CD4-positive, alpha-beta T cell treated with Interleukin-6 for 4 hours (primary cell): ENCODE measurements at places on chromosomes 12 and 14.

GRCh38 chr14:51006781-51007211 lies 62.5 kb upstream of the PYGL start:
- DNase-seq = no peak

DNA sequence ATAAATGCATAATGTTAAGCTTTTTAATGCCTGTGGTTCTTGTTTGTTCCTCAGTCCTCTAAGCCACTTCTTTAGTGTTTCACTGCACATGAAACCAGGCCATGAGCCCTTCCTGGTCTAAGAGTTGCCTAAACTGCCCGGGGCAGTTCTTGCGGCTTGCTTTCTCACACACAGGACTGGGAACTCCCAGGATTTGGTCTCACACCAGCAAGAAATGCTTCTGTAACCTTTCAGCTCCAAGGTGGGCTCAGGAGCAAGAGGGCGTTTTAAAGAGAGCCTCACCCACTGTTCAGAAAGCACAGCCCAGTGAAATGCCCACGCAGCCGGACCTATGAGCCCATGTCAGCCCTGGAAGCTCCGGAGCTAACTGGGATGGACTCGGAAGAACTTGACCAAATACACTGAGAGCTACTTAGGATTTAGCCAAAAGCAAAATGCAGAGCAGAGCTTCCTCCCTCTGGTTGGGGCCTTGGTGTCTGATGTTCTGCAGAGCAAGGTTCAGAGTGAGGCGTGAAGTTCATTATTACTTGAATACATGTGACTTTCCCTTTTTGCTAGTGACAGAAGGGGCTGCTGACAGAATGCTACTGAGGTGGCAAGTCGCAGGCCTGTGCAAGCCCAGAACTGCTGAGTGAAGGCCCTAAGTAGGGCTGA lies 23.4 kb downstream of the SLC25A29 start:
- no peak for DNase-seq

- DNase-seq = no peak
Observed at GRCh38 chr12:4202487-4202886, 71.1 kb upstream of the CCND2 start.

- DNase-seq = no peak
Observed at GRCh38 chr12:88399811-88400210, 180.5 kb downstream of the KITLG start.

- DNase-seq = no peak
Observed at GRCh38 chr14:74591394-74591793, 20.6 kb downstream of the LTBP2 start.

DNA sequence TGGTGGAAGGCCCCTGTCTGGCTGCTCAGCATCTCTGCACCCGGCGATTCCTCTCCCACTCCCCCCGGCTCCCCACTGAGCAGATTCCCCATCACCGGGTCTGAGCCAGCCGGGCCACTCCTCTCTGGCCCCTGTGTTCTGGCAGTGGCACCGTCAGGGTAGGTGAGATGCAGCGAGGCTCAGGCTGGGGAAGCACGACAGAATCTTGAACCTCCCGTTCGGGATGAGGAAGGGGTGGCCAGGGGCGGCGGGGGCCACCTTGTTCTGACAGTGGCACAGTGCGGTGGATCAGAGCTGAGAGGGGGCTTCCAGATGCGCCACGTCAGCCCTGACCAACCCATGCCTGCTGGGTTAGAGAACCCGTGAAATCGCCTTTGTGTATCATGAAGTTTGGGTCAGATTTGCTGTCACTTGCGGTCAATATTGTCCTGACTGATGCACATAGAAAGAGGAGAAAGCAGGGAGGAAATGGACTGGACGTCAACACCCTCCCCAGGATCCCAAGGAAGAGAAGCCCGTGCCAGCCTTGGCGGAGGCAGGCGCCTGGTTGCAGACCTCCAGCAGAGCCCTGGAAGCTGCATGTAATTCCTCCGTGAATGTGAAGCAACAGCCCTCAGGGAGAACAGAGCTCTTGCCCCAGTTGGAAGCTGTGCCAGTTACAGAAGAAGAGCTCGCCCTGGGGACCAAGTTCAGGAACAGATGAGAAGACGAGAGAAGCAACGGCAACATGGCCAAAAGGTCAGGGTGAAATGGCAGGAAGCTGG lies 137.1 kb upstream of the SFSWAP start:
- DNase-seq = no peak

DNA sequence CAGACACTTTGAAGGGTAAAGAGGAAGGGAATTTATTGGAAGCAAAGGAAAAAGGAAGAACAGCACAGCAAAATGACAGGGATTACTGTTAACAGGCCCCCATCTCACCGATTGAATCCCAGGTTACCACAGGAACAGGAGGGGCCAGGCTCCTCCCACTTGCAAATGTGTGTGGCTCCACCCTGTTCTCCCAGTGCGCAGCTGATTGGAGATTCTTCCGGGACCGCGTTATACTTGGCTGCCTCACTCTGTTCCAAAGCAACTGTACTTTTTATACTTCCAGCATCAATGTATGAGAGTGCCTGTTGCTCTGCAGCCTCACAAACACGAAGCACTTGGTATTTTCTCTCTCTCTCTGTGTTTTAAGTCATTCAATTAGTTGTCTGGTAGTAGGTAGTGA lies 273.6 kb upstream of the MDGA2 start:
- DNase-seq = no peak

- DNase-seq = no peak
Observed at GRCh38 chr12:67472539-67472938, 176.0 kb upstream of the DYRK2 start.

DNA sequence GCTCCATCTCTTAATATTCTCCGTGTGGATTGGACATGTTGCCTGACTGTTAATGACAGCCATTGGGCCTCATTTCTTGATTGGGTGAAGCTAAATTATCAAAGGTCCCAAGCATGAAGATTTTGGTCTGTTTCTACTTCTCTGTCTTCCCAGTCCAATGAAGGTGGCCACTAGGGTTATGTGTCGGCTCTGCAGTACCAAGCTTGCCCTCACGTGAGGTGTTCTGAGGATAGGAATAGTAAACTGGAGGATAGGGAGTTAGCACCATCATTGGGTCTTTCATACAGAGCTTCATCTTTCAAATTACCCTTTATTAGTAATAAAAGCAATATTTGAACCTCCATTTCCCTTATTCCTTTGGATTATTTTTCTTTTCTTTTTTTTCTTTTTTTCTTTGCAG lies 21.9 kb upstream of the BICD1 start:
- no peak for DNase-seq

DNA sequence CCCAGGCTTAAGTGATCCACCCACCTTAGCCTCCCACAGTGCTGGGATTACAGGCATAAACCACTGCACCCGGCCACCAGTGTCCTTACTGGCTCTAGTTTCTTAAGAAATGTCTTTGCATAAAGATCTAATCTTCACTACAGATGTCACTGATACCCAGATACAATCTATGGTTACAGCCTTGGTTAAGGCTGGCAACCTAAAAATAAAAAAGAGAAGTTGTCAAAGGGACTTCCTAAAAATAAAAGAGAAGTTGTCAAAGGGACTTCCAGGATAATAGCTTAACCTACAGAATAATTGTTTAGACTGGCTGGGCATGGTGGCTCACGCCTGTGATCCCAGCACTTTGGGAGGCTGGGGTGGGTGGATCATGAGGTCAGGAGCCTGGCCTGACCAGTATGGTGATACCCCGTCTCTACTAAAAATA lies 27.6 kb downstream of the ETFBKMT start:
- no peak for DNase-seq

DNA sequence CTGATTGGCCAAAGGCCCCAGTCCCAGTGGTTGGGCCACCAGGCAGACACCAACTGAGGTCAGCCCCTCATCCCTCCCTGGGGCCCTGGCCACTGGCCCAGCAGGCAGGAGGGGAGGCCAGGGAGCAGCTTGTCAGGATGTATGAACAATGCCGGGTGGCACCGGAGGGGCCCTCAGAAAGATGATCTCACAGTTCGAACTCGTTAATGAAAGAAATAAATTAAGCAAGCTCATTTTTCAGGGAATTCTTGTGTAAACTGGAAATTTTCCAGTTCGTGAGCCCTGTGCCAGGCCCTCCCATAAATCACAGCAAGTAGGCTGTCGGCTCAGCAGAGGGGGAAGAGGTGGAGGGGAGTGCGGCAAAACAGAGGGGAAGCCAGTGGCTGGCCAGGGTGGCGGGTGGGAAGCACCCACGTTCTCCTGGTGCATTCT lies 177.0 kb upstream of the VASH1 start:
- no peak for DNase-seq

GRCh38 chr12:104243971-104244370 lies 28.4 kb downstream of the TXNRD1 start:
- no peak for DNase-seq

DNA sequence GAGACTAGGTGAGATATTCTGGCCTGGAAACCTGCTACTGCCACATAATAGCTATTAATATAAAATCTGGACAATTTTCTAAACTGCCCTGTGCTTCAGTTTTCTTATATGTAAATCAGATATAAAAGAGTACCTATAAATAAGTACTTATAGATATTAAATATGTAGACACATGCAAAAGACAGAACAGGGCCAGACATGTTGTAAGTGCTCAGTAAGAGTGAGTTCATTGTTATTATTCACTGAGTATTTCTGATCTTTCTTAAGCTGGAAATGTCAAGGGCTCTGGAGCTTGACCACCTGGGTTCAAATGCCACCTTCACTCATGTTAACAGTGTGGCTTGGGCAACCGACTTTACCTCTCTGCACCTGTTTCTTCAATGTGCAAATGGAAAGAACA lies 179.8 kb downstream of the GALC start:
- no peak for DNase-seq

DNA sequence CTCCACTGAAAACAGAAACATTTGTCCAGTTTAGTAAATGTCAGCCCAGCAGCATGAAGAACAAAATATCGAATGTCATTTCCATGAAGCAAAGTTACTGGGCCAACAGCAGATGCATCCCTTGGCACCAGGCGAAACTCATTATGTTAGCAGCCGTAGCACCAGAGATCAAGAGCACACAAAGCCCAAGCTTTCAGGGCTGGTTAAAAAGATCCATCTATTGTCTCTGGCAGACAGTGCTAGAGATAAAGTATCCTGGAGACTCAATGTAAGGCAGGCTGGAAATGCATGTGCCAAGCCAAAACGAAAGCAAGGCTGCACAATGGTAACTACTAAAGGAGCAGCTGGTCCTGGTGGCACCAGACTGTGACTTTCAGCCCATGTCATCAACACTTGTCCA lies 120.3 kb upstream of the PLEKHG7 start:
- no peak for DNase-seq

- peak; percentile 27 for DNase-seq
Observed at GRCh38 chr14:99676657-99677056, 7.4 kb upstream of the CYP46A1 start.

DNA sequence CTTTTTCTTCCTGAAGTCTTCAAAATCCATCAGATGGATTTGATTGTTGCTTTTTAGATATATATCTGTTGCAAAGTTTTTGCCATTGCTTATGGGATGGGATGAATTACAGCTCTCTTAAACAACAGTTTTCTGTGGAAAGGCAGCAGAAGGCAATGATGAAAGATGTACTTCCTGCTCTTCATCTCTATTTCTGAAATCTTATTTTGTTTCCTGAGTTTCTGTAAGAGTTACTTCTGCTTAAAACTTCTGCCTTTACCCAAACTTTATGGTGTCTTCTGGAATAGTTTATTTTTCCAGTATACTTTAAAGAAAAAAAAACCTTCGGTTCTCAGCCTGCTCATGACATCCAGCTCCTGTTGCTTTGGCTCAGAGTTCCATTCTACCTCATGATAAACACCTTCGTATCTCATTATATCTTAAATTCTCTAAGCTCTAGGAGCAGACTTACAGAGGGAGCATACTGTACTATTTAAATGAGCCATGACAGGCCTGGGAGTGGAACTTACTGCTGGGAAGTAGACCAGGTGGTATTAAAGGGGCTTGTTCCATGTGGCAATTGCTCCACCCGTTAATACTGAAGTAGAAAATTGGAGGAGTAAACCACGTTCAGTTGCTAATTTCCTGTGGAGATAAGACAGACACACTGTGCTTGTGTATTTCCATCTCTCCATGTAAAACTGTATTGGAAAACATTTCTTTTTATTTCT lies 288.4 kb downstream of the FBXL14 start:
- DNase-seq = no peak

DNA sequence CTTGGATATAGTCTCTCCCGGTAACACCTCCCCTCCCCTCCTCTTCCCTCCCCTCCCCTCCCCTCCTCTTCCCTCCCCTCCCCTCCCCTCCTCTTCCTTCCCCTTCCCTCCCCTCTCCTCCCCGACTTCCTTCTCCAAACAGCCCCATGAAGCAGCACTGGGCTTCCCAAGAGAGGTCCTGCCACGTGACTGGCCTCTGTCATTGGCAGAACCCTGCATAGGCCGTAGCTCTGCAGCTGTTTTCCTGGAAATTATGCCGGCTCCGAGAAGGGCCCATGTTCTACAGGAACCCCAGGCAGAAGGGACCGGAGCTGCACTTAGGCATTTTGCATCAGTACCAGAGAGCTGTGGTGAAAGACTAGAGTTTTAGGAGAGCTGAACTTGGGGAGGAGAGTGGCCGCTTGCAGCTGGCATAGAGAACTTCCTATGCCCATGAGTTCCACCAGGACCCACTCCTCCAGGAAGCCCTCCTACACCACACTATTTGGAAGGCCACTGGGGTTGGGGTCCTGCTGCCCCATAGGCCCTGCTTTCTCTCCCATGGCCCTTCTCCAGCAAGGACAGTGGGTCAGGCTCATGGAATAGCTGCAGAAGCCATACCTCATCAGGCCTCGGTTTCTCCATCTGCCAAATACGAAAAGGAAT lies 5.1 kb upstream of the TNFAIP2 start:
- DNase-seq = no peak

DNA sequence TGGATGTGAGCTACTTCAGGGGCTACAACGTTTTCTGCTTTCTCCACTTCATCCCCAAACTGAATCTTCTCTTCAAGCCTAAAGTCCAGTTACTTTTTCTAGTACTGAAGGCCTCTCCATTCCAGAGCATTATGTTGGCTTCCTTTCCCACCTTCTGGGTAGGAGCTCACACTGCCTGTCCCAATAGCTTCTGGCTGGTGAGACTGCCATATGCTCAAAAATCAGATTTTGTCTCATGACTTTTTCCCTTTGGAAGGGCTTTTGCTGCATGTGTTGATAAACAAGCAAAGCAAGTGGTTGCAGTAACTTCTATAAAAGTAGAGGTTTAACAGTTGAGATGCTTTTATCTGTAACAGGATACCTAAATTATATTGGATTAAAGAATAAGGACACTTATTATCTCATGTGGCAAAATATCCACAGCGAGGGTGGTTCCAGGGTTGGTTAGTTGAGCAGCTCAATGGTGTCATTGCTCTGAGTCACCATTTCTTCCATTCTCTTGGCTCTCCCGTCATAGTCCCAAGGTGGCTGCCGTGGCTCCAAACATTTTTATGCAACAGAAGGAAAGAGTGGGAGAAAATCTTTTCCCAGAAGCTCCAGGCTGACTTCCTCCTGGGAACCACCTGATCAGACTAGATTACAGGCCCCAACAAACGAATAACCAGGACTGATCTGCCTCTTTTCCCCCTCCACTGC lies 15.1 kb upstream of the PPFIBP1 start:
- no peak for DNase-seq
